ENCODE measurements at places on chromosomes 1 and 21.

DNA sequence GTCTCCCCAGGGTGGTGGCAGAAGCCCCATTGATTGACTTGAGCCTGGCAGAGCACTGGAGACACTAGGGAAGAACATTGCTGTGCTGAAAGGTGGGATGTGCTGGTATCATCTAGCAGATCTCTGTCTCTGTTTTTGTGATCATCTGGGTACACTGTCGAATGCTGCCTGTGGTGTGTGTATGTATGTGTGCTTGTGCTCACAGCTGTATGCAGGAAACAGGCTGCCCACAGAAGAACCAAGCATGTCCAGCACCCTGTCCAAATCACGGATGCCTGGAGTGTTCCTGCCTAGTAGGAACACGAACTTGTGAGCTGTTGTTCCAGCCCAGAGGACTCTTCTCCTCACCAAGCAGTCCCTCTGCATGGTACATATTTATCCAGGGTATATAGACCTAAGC, 1.5 kb downstream of the BRINP2 start:
- no peak for DNase-seq

DNA sequence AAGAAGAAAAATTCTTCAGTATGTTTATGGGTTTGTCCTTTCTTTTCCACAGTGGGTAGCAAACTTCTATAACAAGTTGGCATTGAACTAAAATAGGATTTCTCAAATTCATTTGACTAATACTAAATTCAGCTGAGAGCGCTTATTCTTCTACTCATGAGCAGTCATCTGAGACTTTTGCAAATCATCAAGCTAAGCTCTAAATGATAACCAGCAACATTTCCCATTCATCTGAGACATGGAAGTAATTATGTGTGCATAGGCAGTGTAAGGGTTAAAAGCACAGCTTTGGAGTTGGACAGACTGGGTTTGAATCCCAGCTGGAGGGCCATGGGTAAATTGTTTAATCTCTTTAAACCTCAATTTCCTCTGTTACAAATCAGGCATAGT, 18.3 kb upstream of the CNR2 start:
- DNase-seq = no peak

DNA sequence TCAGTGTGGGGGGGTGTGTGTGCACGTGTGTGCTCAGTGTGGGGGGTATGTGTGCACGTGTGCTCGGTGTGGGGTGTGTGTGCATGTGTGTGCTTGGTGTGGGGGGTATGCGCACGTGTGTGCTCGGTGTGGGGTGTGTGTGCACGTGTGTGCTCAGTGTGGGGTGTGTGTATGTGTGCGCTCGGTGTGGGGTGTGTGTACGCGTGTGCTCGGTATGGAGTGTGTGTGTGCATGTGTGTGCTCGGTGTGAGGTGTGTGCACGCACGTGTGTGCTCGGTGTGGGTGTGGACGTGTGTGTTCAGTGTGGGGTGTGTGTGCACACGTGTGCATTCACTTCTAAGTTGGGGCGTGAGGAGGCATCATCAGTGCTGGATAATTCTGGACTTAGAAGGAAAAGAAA, 77.9 kb downstream of the PRDM16 start:
- no peak for DNase-seq

DNA sequence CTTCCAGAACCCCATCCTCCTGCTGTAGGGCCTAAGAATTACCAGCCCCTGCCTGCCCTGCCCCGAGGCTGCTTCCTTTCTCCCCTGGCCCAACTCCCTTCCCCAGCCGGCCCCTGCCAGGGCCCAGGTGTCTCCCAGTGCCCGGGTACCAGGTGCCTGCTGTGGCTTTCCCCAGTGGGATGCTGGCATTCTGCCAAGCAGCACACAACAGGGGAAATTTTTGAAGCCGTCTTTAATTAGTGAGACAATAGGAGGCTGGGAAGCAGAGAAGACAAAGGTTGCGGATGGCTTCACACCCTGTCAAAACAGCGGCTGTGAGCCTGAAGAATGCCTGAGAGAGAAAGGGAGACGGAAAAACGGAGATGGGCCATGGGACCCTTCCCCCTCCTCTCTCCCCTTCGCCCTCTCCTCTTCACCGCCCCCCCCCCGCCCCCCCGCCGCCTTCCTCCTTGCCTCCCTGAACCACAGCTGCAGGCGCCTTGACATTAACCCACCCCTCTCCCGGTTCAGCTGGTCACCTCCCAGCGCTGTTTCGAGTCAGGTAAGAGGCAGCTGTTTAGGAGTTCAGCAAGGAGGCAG, 33.6 kb downstream of the LRRN2 start:
- DNase-seq = no peak

DNA sequence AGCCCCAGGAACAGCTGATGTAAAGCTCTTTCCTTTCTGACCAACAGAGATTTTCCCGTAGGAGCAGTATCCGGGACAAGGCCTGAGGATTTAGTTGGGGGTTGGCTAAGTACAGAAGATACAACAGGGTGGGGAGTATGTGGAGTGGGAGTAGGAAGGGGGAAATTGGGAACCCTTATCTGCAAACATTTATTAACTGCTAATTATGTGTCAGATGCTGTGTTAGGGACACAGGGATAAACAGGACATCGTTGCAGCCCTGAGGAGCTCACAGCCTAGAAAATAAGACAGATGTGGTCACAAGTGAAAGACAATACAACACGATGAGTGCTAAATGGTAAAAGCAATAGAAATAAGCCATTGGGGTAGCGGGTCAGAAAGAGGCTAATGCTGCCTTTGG, 12.0 kb downstream of the CD84 start:
- no peak for DNase-seq
